ENCODE measurements at places on chromosomes 16 and 17.

GRCh38 chr17:40900809-40901356 lies 15.8 kb upstream of the KRT20 start:
- no peak for DNase-seq

- no peak for DNase-seq
These were observed 20.5 kb upstream of the PABPN1L start for GRCh38 chr16:88886845-88887521.

- no peak for DNase-seq
These were observed 18.3 kb downstream of the COX11 start for GRCh38 chr17:54950116-54950515.

- DNase-seq: no peak
These were observed 449.4 kb upstream of the MON1B start for GRCh38 chr16:76741623-76742022.

DNA sequence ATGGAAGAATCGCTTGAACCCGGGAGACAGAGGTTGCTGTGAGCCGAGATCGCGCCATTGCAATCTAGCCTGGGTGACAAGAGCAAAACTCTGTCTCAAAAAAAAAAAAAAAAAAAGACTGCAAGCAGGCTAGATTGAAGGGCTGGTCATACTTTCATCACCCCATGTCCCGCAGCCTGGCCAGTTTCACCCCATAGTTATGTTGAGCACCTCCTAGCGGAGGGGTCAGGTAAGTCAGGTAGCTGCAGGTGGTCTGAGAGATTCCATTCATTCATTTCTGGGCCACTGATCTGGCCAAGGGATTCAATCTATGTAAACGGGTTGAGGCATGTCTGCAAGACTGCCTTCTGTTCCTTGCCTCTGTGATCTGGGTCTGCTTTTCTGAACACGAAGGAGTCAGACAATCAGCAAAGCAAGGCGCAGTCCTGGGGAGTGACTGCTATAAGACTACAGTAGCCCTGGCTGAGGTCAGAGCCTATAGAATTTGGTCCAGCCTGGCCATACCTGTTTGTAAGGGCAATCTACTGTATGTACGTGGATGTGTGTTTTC lies 23.6 kb upstream of the BPTF start:
- no peak for DNase-seq

DNA sequence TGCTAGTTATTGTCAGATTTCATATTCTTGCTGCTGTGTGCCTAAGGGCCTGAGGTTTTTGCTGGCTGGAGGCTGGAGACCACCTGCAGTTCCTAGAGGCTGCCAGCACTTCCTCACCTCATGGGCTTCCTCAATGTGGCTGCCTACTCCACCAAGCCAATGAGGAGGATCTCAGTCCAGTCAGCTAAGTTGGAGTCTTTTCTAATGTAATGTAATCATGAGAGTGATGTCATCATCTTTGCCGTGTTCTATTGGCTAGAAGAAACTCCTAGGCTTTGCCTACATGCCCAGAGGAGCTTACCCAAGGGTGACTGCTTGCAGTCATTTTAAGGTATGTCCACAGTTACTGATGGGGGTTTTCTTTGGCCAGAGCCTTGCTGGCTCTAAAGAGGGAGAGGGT lies 53.0 kb downstream of the SOCS3 start:
- no peak for DNase-seq

DNA sequence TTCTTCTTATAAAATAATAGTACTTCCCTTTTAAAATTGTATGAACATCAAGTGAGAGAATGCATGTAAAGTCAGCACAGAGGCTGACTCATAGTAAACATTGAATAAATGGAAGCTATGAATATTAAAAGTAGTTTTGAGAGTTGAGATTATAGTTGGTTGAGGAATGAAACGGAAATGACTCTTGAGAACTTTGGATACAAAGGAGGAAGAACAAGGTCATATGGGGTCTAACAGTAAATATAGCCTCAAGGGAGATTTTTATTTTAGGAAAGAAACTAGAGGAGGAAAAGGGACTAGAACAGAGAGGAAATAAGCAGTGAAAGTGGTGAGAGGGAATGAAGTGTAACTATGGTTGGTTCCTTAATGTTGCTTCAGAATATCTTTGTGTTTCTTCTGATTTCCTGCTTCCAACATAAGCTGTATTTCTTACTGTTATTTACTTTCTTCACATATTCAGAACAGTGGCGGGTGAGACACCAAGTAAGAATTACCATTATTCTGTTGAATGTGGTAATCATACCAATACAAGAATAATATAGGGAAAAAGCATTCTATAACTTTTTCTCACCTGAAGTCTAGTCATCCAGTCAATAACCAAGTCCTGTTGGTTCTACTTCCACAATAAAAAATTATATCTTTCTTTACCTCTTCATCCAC lies 165.1 kb downstream of the CHD9 start:
- DNase-seq: no peak

DNA sequence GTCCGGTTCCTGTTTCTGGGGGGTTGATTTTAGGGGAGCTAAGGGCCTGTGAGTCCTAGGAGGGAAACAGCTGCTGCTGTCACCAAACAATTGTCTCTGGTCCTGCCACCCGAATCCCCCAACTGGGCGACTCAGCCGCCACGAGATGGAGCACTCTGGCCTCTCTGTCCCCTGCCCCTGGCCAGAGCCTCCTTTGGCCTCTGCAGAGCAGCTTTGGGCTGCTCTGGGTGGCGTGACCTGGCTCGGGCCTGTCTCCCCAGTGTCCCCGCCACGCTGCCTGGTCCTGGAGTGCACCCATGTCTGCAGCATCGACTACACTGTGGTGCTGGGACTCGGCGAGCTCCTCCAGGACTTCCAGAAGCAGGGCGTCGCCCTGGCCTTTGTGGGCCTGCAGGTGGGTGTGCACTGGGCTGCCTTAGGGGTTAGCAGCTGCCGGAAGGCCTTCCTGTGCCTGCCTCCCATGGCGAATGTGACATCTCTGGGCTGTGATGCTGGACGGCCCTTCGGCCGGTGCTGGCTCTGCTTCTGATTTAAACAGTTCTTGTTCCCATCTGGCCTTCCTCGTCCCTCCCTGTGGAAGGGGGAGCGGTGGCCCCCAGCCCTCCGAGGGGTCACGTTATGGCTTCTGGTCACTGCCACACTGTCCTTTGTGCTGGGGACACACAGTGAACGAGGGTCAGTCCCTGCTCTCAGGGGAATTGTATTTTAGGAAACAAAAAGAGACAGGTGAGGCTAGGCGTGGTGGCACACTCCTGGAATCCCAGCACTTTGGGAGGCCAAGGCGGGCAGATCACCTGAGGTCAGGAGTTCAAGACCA lies 11.6 kb upstream of the RNF213 start:
- no peak for DNase-seq

GRCh38 chr17:41322094-41322902 lies 6.8 kb upstream of the KRTAP17-1 start:
- DNase-seq: no peak

- no peak for DNase-seq
These were observed 10.5 kb upstream of the TIMP2 start for GRCh38 chr17:78935419-78936323.

DNA sequence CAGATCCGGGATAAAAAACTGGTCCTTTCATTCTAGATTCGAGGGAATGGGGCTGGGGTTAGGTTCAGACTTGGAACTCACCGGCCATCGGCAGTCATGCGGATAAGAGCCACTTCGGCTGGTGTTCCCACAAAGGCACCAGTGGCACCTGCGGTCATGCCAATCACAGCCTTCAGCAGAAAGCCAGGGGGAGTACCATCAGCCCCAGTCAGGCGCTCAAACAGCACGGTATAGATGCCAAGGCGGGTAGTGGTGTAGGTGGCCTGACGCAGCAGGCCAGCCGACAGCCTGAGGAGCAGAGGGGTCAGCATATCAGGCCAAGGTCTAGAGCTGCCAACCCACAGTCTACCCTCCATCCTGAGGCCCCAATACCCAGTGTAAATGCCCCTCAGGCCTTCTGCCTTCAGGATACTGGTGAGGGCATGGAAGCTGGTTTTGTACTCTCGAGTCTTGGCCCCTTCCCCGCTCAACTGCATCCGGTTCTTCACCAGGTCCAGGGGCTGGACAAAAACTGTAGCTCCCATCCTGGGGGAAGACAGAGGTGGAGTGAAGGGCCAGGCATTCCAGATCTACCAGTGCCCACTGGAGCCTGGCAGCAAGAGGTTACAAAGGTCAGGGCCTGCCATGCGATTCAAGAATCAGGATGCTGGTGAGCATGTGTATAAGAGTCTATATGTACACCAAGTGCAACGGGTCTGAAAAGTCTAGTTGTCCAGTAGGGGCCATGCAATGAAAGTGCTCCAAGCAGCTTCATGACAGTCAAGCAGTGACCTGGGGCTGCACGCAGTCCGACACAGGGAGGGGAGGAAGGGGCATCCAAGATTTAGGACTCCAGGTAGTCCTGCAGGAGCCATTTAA lies 929 bp downstream of the SLC25A11 start:
- DNase-seq: no peak

Data from stimulated activated CD8-positive, alpha-beta memory T cell treated with anti-CD3 and anti-CD28 coated beads, Interleukin-15, amount 100 ng/mL, for 1 hour (primary cell).